ENCODE measurements at places on chromosomes 6 and 20.

DNA sequence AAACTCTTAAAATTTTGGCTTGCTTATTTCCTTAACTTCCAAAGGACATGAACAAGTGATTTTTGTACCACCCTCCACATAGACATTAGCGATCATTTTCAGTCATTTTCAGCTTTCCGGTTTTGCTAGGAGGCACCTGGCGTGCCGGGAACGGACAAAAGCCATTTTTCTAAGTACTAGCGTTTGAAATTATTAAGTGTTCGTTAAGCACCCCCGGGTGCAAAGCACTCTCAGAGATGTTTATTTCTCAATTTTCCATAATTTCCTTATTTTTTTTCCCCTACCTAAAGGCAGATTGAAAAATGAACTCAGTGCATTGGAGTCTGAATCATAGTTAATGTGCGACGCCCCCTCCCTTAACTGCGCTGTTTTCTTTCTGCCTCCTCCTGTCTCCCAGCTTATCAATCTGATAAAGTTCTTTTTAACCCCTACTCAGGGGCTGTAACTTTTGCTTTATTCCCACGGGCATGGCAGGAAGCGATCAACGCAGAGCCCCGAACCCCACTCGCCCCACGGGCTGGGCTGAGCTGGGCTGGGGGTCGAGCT is 58.2 kb downstream of the ZNF831 start:
- DNase-seq, result no peak

GRCh38 chr20:58667975-58668374 is 16.9 kb downstream of the STX16 start:
- no peak for DNase-seq

- no peak for DNase-seq
These were observed 47.0 kb downstream of the ZDHHC14 start for GRCh38 chr6:157427969-157428368.

DNA sequence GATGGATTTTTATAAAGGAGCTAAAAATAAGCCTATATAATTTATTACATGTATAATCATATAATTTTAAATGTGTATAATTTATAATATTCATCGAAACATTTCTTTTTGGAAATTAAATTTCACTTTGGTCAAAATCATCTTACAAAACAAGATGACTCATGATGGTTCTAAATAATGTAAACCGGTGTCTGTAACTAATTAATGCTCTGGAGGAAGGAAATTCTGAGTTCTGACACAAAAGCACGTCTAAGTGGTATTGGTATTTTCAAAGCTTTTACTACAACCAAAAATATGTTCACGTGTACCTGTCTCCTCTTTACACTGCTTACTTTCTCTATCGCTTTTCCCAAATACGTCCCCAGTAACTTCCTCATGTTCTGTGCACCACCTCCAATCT is 134.1 kb downstream of the MTHFD1L start:
- no peak for DNase-seq

DNA sequence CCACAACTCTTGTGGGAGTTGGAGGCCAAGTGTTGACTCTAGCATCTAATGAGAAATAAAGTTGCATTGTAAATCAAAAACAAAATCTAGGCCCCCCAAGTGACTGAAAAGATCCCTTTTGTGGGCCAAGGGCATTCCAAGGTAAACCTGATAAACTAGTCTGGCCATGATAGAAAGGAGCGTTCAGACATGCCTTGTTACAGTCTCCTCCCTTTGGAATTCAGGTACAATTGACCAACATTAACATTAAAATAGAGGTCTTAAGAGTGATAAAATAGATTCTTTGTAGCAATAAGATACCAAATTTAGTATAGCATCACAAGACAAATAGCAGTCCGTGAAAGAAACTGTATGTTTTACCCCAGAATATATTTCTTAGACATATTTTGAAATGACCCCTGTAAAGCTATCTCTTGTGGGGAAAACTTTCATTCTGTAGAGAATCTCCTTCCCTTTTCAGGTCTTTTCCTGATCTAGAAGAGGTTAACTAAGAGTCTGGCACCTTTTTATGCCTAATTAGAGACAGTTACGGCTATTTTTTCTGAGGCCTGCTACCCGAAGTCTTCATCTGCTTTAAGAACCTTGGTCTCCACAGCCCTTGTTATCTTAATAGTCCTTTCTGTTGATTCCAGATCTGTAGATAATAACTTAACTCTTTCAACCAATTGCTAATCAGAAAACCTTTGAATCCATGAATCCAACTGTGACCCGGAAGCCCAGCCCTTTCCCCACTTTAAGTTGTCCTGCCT is 495.4 kb upstream of the MMS22L start:
- DNase-seq, result no peak

DNA sequence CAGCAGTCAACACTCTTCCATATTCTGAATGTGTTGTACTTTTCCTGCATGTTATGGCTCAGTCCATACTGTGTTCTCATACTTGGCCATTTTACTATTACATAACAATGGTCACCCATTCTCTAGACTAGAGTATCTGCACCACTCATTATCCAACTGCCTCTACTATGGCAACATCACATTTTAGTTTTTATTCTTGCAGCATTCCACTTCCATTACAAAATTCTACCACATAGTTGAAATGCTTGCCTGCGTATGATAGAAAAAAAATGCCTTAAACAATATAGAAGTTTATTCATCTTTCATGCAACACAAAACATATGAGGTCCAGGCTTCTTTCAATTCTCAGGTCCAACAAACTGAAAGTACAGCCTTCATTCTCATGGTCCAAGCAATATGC is 128.0 kb downstream of the TENT5A start:
- DNase-seq, result no peak

GRCh38 chr6:72626126-72626525 is 4.3 kb downstream of the KCNQ5 start:
- no peak for DNase-seq

GRCh38 chr6:121999456-122000065 is 399.9 kb upstream of the HSF2 start:
- DNase-seq, result no peak

GRCh38 chr6:155402656-155403304 is 52.9 kb downstream of the NOX3 start:
- no peak for DNase-seq

GRCh38 chr20:24459733-24460132 is 9.7 kb upstream of the SYNDIG1 start:
- no peak for DNase-seq

DNA sequence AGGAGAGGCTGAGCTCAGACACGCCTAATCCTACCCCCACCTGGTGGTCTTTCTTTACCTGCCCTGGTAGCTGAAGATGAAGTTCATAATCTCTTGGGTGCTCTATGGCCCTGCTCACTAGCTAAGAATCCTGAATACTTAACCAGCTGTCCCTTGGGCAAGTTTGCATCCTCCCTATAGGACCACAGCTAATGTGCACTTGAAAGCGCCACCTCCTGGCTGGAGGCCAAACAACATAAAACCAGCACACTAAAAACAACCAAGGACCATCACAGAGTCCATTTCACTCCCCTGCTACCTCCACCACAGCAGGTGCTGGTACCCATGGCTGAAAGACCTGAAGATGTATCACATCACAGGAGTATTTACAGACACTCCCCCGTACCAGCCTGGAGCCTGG is 155.5 kb upstream of the SLC24A3 start:
- no peak for DNase-seq

DNA sequence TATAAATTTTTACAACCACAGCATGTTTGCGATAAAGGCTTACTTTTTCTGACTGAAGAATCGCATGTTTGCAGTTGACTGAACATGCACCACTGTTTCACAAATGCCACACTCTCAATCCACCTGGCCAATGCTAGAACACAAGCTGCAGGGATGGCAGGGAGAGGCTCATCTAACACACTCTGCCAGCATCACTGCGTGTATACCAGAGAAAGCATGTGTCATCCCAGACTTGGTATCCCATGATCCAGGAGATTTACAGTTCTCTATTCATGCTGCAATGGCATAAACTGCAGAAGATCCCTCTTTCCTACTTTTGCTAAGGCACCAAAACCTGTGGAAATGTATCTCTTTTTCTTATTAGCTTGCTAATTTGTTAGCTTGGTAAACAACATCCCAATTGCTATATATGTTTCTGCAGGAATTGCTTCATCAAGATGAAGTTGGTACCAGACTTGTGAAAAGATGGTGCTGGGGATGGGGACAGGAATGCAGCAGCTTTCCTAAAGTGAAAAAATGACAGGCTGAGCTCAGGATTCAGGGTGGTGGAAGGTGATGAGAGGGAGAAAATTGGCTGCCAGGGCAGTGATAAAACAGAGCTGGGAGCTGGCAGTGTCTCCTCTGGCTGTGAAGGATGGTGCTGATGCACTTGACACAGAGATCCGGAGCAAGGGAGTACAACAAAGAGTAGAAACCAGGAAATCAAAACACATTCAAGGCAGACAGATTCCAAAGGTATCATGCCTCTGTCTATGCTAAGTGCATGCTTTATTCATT is 186.9 kb downstream of the HIVEP2 start:
- no peak for DNase-seq

DNA sequence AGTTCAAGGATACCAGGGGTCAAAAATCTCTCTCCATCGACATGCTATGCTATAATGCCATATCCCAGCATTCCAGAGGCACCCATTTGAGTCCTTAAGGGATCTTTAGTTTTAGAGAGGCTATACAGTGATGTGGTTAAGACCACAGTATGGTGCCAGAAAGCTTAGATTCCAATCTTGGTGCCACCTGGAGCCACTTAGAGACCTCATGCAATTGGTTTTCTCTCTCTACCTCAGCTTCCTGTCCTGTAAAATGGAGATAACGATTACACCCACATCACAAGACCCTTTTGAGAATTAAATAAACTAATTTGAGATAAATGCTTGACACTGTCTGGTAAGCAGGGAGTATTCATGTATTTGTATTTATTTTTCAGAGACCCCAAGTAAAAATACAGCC is 39.0 kb downstream of the PLAGL1 start:
- no peak for DNase-seq

GRCh38 chr6:51805517-51805916 is 281.9 kb downstream of the PKHD1 start:
- DNase-seq, result no peak

GRCh38 chr6:26022132-26022472 is 59.5 kb downstream of the TRIM38 start:
- no peak for DNase-seq

DNA sequence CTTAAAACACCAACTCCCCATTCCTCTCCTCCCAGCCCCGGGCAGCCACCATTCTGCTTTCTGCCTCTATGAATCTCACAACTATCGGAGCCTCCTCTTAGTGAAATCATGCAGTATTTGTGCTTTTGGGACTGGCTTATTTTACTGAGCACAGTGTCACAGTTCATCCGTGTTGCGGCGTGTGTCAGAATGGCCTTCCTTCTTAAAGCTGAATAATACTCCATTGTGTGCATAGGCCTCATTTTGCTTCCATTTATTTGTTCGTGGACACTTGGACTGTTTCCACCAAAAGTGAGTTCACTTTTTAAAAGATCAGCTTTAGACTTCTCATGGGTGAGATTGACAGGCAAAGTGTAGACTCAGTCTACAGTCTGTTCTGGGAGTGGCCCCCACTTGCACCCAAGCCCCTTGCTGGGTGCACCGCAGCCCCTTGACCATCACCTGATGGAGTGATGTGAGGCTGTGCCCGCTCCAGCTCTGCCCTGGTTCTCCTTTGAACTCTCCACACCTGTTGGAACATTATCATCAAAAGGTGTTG is 12.6 kb downstream of the DUSP22 start:
- no peak for DNase-seq

DNA sequence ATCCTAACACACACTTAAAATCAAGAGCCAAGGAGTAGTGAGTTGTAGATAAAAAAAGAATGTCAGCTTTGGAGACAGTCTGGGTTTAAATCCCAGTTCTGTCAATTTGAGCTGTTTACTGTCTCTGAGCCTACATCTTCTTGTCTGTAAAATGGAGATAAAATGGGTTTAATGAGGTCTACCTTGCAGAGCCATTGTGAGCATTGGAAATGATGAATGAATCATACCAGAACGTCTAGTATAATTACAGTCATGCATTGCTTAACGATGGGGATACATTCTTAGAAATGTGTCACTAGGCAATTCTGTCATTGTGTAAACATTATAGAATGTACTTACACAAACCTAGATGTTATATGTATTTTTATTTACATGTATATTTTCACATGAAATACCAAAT is 17.6 kb upstream of the SGK2 start:
- no peak for DNase-seq

DNA sequence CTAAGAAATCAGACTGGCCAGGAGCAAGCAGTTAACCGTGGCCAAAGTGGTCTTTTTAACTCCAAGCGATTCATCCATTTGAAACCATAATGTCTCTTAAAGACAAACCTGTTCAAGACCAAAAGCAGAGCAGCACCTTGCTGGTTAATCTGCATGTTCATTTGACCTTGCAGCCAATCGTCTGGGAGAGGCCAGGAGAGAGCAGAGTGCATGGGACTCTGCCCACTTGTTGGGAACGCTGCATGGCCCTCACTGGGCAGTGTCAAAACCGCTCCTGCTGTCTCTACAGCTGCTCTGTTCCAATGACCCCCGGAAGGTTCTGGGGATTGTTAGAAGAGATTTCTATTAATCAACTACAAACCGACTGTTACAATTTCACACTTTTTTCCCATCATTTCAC is 79.6 kb downstream of the OLIG3 start:
- no peak for DNase-seq

DNA sequence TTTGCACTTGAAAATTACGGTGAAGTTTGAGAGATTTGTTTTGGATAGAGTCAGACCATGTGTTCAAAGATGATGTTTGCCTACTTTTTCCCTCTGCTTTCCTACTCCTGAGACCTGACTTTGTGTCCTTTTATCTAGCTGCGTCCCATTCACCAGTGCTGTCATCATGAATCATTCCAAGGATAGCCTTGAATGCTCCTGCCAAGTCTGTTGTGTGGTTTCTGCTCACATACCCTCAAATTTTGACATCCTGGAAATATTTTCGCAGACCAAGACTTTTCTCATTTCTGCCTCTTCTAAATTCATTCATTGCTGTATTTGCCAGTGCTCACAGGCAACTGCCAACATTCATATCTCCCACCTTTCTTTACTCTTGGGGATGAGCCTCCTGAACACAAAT is 175.9 kb upstream of the SCGN start:
- DNase-seq, result no peak

DNA sequence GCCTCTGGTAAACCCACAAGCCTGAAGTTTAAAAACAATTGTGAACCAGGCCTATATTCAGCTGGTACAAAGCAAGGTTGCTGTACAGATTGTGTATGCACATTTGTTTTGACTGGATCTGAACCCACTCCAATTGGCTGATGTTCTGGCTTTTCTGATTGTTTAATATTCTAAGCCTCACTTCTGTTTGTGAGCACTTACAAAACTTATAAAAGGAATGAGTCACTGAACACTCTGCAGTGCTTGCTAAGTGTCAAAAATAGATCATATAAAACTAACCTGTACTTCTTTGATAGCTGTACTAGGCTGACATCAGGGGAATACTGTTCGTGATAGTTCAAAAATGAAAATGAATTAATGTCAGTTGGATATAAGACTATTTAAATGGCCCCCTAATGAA is 12.1 kb downstream of the COL21A1 start:
- no peak for DNase-seq

- no peak for DNase-seq
These were observed 301.8 kb downstream of the BTBD9 start for GRCh38 chr6:38337819-38338465.

- no peak for DNase-seq
These were observed 98.7 kb upstream of the PMEPA1 start for GRCh38 chr20:57808264-57809070.

- no peak for DNase-seq
These were observed 314.8 kb downstream of the SOX4 start for GRCh38 chr6:21908161-21908848.
